Stimulated activated CD4-positive, alpha-beta T cell treated with anti-CD3 and anti-CD28 coated beads, Interleukin-4, amount 100 ng/mL, for 4 hours (primary cell): ENCODE measurements at places on chromosomes 5 and 9.

DNA sequence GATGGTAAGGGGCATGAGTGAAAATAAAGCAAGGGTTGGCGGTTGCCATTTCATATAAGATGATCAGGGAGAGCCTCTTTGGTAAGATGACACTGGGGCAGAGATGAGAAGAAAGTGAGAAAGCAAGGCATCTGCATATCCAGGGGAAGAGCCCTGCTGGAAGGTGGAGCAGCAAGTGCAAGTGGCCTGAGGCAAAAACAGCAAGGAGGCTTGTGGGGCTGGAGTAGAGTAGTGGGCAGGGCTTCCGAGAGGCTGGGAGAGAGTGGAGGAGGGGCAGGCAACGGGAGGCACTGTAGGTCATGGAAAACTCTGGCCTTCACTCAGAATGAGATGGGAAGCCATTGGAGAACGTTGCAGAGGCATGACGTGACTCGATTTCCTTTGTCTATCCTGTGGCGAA lies 199.2 kb downstream of the ARHGEF28 start:
- no peak for DNase-seq

DNA sequence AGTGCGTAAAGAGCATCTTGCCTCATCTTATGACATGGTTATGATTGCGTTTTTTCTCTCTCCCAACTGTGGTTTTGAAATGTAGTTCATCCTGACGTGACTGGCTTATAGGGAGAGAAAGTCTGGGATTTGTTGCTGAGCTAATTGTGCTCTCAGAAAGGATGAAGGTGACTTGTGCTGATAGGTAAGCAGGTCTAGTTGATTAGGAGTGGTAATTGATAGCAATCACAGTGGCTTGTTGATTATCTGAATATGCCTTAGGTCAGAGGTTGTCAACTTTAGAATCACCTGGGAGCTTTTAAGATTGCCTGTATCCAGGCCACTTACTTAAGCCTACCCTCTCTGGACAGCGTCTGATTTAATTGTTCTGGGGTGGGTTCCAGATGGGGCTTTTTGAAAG lies 117.8 kb downstream of the TLE4 start:
- DNase-seq: no peak

- DNase-seq: no peak
Observed at GRCh38 chr5:36272136-36272690, 29.5 kb downstream of the RANBP3L start.

DNA sequence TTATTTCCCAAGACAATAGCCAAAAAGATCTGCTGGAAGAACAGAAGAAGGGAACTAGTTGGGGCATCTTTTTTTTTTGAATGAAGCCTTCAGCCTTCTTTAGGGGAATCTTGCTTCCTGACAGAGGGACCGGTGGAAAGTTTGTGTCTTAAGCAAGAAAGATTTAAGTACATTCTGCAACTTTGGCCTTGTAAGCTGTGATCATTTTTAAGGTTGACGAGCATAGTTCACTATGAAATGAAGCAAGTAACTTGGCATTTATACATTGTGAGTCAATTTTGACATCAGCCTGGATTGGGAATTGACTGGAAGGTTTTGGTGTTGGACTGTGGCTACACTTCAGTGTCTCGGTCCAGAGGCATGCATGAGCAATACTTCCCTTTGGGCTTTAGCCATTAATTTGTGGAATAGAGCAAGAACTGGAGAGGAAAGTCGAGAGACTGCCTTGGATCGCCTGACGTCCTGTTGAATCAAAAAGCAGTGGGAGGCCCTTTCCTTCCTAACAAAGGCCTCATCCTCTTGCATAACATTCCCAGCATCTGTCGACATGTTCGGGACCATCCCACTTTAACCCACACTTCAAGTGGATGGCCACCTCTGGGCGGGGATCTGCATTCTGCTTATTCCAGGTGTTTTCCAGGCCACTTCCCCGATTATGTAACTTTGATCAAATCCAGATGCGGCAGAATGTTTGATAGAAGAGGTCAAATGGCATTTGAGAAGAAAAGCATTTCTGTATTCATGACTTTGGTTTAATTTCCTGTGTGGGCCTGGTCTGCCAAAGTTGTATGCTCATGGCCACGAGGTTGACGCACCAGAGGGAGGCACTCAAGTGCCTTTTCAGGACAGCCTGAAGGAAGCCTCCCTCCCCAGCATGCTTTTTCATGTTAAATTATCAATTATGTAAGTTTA lies 12.5 kb downstream of the ABL1 start:
- no peak for DNase-seq

GRCh38 chr5:149402291-149402690 lies 23.2 kb upstream of the IL17B start:
- DNase-seq: no peak

- DNase-seq: no peak
Observed at GRCh38 chr9:97980918-97981845, 2.0 kb upstream of the ANP32B start.

GRCh38 chr5:159106569-159107282 lies 7.0 kb upstream of the EBF1 start:
- peak; percentile 74 for DNase-seq

DNA sequence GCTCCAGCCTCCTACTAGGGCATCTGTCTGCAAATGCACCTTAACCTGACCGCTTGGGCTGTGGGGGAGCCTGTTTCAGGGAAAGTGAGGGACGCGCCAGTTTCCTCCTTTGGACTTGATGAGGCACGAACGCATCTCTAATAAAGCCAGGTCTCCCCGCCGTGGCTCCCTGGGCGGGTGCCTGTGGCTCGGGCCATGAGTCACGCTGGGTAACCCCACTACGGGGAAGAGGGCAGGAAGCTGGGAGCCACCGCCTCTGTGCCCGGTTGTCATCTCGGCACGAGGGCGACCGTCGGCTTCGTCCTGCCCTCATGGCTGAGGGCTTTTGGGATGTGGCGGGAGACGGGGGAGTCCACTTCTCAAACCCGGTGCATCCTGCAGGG lies 12.1 kb downstream of the NOTCH1 start:
- peak; percentile 71 for DNase-seq

GRCh38 chr9:124770359-124771020 lies 621 bp downstream of the NR6A1 start:
- DNase-seq: peak; percentile 22

DNA sequence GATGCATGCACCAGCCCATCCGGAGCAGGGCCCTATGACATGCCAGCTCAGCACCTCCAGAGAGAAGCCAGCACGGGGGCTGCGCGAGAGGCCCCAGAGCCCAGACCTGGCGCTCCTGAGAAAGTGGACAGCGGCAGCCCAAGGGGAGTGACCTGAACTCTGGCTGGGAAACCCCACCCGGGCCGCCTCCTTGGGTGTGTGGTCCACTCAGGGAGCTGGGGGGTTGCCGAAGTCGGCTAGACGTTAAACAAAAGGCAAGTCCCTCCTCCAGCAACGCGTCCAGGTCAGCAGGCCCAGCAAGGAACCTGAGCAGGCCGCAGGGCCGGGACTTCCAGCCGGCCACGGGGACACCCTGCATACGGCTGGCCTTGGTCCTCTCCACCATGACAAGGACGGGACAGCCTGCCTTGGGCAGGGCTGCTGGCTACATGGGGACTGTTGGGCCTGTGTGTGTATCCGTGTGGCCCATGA lies 35.7 kb downstream of the NACC2 start:
- DNase-seq: no peak

- no peak for DNase-seq
Observed at GRCh38 chr5:156326718-156327259, at the start of gene SGCD. TSS of gene SGCD (plus strand) at chr5:156327164.

- no peak for DNase-seq
Observed at GRCh38 chr5:58544195-58544594, 38.7 kb upstream of the RAB3C start.

DNA sequence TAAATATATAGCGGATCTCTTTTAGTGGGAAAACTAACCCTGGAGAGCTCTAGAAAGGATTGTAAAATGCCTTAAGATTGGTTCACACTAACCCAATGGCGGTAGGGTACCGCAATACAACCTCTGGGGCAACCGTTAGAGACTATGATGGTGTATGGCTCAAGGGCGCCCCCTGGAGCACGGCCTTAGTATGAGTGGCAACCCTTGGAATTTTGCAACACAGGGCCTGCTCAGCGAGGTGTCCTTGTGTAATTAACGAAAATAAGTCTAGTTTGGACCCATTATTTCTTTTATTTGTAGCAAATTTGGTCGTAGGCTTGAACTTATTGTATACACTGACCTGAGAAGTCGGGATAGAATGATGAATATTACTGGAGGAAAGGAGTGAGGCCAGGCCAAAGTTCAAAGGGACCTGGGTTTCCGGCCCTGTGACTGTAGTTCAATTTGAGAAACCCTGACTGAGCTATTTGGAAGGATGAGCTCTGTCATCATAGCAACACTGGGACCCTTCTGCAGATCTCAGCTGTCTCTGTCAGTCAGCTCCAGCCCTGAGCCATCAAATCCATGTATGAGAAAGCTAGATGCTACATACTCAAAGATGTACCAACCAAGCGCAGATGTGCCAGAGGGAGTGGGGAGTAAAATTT lies 54.8 kb downstream of the CAMK4 start:
- DNase-seq: peak; percentile 77

- DNase-seq: no peak
Observed at GRCh38 chr5:147912011-147912410, 5.7 kb upstream of the C5orf46 start.

GRCh38 chr5:1445689-1446601 lies 705 bp upstream of the SLC6A3 start:
- no peak for DNase-seq

GRCh38 chr5:91956738-91957137 lies 573.6 kb upstream of the ARRDC3 start:
- DNase-seq: no peak

GRCh38 chr9:90038763-90039162 lies 434.0 kb downstream of the GADD45G start:
- DNase-seq: no peak

DNA sequence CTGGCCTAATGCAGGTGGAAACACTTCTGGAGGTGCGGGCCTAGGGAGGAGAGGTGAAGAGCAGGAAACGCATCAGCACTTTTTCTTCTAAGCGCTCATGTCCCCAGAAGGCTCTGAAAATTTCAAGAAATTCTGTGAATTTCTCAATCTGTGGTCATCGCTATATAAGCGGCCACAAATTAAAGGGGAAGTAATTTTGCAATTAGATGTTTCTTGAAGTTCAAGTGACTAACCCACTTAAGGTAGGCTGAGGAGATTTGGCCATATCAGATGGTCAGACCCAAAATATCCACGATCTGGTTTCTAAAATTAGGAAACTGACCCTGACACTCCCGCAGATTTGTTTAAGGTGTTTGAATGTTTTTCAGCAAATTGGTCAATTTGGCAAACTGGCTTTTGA lies 16.6 kb upstream of the HMGCR start:
- no peak for DNase-seq

- no peak for DNase-seq
Observed at GRCh38 chr9:112091810-112092209, 83.3 kb downstream of the SUSD1 start.

DNA sequence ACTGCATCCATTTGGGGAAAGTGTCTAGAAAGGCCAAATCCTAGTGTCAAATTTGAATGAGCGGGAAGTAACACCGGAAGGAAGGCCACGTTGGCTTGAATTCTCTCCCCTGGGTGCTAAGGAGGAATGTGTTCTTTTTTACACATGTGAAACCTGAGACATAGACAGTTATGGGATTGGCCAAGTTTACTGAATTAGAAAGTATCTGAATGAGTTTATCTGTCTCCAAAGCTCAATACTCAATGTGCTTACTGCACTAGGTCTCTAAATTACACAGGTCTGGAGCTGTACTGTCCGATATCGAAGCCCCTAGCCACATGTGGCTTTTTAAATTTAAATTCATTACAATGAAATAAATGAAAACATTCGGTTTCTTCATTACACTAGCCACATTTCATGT lies 6.0 kb downstream of the DMRT1 start:
- DNase-seq: no peak

- DNase-seq: no peak
Observed at GRCh38 chr5:128074171-128074570, 9.4 kb upstream of the SLC12A2 start.

- DNase-seq: no peak
Observed at GRCh38 chr5:150160448-150161081, 4.9 kb upstream of the PDGFRB start.

- no peak for DNase-seq
Observed at GRCh38 chr5:172595596-172596455, 45.2 kb upstream of the NEURL1B start.

- DNase-seq: no peak
Observed at GRCh38 chr5:156186760-156187159, 140.2 kb upstream of the SGCD start.

DNA sequence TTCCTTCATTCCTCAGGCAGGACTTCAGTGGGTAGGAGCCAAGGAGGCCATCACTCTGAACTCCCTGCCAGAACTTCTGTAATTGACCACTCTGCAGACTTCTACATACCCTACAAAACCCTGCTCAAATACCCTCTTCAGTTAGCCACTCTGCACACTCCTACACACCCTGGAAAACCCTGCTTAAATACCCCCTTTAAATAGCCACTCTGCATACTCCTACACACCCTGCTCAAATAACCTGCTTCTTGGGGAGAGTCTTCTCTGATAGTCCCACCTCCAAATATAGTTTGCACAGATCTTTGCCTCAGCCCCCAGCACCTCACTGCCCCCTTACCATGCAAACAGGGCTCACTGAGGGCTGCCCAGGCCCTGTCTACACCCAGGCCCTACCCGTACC lies 18.6 kb upstream of the CARD19 start:
- no peak for DNase-seq

DNA sequence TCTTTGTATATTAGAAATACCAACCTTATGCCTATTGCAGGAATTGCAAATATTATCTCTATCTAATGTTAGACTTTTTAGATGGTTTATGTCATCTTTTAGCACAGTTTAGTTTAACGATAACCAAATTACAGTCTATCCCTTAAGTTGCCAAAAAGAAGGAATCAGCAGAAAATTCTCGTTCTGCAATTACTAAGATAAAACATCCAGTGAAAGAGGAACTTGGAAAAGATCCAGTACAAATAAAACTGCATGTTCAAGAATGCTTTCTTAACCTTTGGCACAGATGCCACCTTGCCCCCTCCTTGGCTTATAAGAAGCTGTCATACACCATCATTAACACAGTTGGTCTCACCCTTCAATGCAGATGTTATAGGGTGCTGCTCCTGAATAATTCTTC lies 124.0 kb downstream of the SEMA5A start:
- DNase-seq: no peak

GRCh38 chr5:140357726-140358093 lies 2.3 kb upstream of the SLC4A9 start:
- peak; percentile 65 for DNase-seq

DNA sequence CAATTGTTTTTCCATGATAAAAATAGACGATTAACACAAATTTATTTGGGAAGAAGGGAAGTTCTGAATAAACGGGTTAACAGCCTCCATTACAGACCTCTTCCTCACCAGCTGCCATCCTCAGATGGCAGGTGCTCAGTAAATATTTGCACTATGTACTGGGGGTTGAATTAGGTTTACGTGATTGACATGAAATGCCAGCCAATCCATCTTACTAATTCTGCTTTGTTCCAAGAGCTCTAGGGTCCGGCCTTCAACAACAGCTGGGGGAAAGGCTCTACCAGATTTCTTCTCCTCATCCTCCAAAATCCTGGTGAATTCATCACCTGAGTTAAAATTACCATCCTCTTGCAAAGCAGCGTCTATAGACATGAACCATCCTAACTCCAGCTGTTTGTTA lies 104.6 kb downstream of the MTX3 start:
- no peak for DNase-seq
